Stimulated activated CD8-positive, alpha-beta memory T cell treated with anti-CD3 and anti-CD28 coated beads, Interleukin-2, amount 100 ng/mL, for 48 hours (primary cell): ENCODE measurements at places on chromosomes 16 and 17.

GRCh38 chr16:89437251-89437987 is 52.9 kb downstream of the ANKRD11 start:
- no peak for DNase-seq

- DNase-seq, result no peak
Measured at GRCh38 chr17:69223809-69224208, 4.8 kb downstream of the ABCA10 start.

DNA sequence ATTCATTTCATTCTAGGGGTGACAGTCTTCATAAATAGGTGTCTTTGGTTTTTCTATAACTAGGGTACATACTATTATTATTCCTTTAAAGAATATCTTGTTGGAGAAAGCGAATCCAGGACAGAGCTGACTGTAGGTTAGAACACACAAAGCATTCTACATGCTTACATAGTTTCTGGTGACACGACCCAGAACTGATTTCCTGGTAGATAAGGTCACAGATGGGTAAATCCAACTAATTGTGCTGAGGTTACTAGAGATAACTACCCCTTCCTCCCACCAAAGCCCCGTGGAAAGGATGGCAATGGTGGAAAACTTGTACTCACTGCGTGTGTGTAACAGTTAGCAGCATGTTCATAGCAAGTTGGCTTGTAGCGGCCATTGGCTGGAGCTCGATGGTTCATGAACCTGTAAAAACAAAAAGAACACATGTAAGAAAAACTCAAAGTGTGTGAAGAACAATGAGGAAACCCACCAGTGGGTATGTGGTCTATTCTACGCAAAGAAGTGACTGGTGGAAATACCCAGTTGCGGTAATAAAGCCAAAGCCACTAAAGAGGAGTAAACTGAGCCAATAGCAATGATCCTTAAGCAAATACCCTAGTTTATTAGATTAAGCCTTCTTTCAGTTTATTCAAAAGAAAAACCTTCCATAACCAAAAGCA is 7.7 kb downstream of the MMD start:
- DNase-seq, result no peak

DNA sequence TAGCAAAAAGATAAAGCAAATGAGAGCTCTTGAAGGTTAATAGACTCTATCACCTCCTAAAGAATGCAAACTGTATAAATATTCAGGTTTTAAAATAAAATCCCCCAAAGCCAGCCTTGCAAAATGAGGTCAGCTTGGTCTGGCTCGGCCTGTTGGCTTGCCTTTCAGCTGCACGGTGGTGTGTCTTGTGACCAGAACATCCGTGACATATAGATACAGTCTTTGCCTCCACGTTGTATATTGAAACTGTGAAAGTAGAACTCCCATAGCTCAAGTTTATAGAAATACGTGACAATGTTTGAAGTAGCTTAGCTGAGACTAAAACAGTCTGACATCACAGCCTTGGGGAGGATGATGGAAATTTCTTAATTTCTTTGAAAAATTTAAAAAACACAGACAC is 236.6 kb upstream of the MYOCD start:
- DNase-seq, result no peak

GRCh38 chr16:79210607-79211006 is 389.9 kb downstream of the MAF start:
- DNase-seq, result no peak
